WTC11 (cell line): ENCODE measurements at places on chromosomes 4 and X.

DNA sequence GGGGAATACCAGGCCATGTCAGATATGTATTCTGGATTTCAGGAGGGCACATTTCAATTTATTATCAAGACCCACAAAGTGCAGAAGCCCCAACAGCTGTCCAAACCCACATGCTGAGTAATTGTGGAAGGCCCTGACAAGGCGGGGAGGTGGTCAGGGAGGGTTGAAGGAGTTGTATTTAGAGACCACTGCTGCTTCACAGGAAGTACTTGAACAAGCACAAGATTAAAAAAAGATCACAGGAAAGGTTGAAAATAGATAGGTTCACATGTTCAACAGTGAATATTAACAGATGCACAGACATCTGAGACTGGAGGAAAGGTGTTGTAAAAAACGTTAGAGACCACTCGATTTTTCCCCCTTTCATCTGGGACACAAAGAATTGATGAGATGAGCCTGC is 17.9 kb downstream of the ATP8A1 start:
- DNase-seq, result no peak

DNA sequence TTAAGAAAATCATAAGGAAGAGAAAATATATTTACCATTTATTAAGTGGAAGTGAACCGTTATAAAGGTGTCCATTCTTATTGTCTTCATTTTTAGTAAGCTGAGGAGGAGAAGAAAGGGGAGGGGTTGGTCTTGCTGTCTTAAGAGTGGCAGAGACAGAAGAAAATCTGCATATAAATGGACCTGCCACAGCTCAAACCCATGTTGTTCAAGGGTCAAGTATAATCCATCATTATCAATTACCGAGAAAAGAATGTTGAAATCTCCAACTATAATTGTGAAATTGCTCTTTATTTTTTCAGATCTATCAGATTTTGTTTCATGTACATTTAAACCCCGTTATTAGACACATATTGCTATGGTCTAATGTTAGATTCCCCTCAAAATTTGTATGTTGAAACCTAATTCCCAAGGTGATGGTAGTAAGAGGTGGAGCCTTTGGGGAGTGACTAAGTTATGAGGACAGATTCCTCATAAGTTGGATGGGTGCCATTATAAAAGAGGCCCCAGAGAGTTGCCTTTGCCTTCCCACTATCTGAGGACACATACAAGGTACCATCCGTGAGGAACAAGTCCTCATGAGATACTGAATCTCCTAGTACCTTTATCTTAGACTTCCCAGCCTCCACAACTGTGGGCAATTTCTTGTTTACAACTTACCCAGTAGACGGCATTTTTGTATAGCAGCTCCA is 58.5 kb upstream of the SMAD1 start:
- no peak for DNase-seq

DNA sequence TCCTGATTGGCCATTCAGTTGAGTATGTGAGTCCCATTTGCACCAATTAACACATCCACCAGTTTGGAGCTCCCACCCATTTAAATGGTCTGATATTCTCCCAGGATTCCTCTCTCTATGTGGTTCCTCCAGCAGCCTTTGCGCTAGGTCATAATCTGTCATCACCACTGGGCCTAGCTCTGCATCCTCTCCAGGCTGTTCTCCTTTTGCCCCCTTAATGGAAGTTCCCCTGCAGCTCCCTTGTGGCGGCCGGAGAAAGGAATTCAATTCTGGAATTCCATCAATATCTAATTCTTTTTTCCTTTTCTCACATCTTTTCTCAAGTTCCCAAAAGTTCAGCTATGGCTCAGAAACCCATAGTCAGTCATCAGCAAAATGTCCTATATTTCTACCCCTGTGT is 2184.4 kb upstream of the AGA start:
- DNase-seq, result peak; percentile 51

DNA sequence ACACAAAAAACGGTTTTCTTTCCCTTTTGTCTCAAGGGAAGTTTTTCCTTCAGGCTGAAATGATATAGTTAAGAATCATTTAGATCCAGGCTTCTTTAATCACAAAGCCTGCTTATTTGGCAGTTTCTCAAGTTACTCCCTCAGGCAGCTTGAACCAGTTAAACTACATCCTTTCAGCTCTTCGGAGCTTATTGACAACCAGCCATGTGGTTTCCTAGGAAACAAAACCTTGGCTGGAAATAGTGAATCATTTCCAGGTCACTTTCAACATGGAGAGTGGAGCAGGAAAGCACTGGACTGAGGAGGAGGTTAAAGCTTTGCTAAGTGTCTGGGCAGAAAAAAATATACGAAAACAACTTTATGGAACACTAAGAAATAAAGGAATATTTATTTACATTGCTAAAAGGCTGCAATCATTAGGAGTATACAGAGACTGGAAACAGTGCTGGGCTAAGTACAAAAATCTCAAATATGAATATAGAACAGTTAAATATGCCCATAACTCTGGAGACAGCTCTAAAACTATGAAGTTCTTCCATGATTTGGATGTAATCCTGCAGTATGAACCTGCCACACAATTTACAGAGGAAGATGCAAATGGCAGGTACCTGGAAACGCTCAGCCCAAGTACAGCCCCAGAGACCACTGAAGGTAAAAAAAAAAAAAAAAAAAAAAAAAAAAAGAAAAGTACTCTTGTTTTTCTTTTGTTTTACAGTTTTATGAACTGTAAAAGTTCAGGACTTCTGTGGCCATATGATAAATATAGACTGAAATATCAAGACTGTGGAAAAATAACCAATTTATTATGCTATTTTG is 23.2 kb upstream of the AASDH start:
- DNase-seq, result no peak

DNA sequence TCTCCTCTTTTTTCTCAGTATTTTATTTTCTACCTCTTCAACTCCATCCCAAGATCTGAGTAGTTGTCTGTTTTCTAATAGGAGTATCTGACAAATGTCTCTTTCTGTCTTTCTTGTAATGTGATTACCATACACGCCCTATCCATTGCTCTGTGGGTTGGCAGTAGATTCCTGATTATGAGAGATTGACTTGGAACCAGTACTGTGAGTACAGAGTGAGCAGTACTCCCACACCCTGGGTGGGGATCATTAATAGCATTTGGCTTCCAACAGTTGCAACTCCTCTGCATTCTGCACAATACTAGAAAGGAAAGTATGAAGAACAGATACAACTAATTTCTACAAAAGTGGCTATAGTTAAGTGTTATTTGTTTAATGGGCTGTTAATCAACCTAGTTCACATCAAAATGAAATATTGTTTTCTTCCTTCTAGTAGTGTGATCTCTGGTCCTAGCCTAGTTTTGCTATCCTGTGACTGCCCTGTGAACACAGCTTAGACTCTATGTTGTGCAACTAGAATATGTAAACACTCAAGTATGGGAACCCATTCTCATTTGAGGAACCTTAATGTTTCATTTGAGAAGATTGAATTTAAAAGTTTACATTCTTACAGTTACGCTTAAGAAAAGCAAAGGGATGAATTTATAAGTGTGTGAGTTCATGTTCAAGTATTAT is 112.9 kb downstream of the PTPN13 start:
- no peak for DNase-seq

DNA sequence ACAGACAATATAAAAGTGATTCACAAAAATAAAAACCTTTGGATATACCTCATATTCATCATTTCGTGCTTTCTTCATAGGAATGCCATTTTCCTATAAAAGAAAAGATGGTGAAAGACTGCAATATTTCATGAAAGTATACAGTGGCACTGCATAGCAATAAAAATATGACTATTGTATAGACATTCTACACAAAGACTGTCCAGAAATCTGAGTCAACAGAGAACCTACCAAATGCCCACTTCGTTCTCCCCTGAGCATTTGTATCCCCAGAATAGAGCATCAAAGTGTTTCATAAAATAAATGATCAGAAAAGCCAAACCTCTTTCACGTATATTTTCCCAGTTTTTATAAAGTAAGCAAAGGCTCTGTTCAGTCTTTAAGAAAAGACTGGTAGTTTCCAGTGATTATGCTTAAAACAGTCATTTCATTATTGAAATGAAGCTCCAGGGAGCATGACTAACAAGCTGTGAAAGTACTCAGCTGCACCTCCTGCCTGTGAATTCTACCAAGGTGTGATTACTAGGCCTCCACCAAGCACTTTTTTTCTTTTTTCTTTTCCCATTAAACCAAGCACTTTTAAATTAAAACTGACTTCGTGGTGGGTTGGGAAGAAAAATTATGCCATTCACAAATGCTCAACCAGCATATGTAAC is 20.2 kb downstream of the PPA2 start:
- DNase-seq, result no peak
